ENCODE measurements at places on chromosomes 3 and 15. TPM values are rescaled to one million over a fixed set of nuclear protein-coding genes. Genes with fewer than 3 reads are reported as not detected.
A peak's percentile ranks its signal among the peaks of the same experiment; 100 is the strongest.

GRCh38 chr3:167228135-167228534 is 152.0 kb downstream of the ZBBX start:
- no peak overlapping the region for H3K27ac ChIP-seq
- H3K4me3 ChIP-seq: no peak overlapping the region
- H3K27me3 ChIP-seq: no peaks in the 10 kb centered on the region
- no peak for DNase-seq
- H3K4me1 ChIP-seq: no peaks in the 10 kb centered on the region

CLSTN2 gene
- total RNA-seq: under 0.01 TPM

UTS2B gene
- total RNA-seq: 1.1 TPM

ZPLD1 gene
- under 0.01 TPM for total RNA-seq

CSNK1G1 gene
- 35.4 TPM for total RNA-seq

DNA sequence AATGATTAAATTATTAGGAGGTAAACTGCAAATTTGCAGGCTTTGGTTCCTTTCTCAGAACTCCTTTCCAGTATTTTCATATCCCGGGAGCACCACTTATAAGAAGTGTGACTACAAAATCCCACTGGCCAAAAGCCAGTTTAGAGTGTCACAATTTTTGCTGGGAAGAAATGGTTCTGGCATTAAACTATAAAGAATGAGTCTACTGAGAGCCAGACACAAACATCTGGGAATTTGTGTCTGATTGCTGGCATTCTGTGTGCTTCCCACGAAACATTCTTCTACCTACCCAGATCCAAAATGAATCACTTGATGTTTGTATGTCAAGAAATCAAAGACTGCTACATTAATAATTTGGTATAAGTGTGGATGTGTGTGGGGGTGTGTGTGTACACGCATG is 82.8 kb downstream of the DUT start:
- H3K36me3 ChIP-seq: peaks cover 81% of the 10 kb centered on the region
- no peak overlapping the region for H3K4me3 ChIP-seq
- DNase-seq: peak; percentile 63
- H3K4me1 ChIP-seq: peaks cover 49% of the 10 kb centered on the region
- peak overlapping the region; percentile 92 for H3K27ac ChIP-seq

DNA sequence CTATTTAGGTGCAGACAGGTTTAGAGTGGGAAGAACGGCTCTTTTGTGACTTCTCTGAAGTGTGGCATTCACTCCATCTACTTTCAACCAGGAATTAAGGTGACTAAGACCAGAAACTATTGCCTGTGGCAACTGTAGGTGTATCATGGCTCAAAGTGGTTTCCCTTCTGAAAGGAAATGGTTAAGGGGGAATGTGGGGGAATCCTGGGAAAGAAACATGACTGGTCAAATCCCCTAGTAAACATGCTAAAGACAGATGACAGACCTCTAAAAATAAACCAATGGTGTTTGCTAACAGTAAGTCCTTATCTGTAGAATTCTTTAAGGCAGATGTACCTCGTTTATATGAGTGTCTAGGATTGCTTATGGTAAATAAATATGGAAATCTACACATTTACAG is 56.9 kb downstream of the MEGF11 start:
- DNase-seq: peak; percentile 50
- no peaks in the 10 kb centered on the region for H3K27me3 ChIP-seq
- H3K4me3 ChIP-seq: no peak overlapping the region

MESD gene
- 16.6 TPM for total RNA-seq

- no peak overlapping the region for H3K27ac ChIP-seq
- no peak overlapping the region for H3K4me3 ChIP-seq
- H3K36me3 ChIP-seq: no peaks in the 10 kb centered on the region
- peak; percentile 86 for DNase-seq
- no peaks in the 10 kb centered on the region for H3K4me1 ChIP-seq
These were observed 244.1 kb upstream of the PDZRN3 start for GRCh38 chr3:73868688-73869315.

DNA sequence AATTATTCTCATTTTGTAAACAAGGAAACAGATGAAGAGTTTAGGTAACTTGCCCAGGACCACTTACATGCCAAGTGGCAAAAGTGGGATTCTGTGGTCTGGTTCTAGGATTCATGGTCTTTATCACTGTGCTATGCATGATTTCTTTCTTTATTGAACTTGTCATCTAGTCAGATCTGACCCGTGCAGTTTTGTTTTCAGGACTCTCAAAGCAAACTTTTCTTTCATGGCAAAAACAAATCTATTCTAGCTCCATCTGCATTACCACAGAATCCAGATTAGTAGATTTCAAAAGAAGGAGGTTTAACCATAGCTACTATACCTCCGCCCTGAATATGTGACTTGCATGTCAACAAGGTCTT is 404.4 kb downstream of the PTPRG start:
- no peak for DNase-seq
- no peak overlapping the region for H3K4me3 ChIP-seq
- no peaks in the 10 kb centered on the region for H3K36me3 ChIP-seq
- peaks cover 6% of the 10 kb centered on the region for H3K4me1 ChIP-seq
- no peaks in the 10 kb centered on the region for H3K27me3 ChIP-seq

CGNL1 gene
- 1.1 TPM for total RNA-seq

DNA sequence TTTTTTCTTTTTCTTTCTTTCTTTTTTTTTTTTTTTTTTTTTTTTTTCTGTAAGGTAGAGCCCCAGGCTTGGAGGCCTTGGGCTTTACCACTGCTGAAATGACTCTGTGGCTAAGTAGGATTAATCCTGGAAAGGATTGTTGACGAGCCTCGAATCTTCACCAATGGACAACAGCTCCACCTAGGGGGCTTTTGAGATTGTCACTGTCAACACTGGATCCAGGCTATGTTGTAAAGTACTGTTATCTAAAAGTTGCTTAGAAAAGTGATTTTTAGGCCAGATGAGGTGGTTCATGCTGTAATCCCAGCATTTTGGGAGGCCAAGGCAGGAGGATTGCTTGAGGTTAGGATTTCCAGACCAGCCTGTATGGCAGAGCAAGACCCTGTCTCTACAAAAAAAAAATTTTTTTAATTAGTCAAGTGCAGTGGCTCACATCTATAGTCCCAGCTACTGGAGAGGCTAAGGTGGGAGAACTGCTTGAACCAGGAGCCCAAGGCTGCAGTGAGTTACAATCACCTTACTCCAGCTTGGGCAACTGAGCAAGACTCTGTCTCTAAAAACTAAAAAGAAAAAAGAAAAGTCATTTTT is 41.6 kb downstream of the KLHL18 start:
- no peaks in the 10 kb centered on the region for H3K27me3 ChIP-seq
- H3K4me1 ChIP-seq: peaks cover 10% of the 10 kb centered on the region
- no peak overlapping the region for H3K4me3 ChIP-seq
- peak; percentile 95 for DNase-seq
- H3K36me3 ChIP-seq: peaks cover 40% of the 10 kb centered on the region

All from osteoblast (primary cell).